ENCODE measurements at places on chromosomes 2 and 18.

DNA sequence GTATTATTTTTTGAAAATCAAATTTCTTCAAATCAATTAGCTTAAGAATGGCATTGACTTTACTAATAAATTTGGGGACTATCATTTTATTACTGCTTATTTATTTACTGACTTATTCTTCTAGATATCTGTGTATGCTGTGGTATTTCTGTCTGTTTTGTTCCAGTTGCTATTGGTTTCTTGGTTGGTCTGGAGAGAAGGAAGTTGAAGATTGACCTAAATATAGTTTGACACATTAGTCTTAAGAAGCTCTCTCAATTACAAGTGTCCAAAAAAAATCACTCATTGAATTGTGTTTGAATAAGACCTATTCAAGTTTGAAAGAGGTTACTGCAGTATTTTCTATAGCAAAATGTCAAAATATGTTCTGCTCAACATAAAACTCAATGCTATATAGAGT is 153.3 kb upstream of the KYNU start:
- no peak for DNase-seq

DNA sequence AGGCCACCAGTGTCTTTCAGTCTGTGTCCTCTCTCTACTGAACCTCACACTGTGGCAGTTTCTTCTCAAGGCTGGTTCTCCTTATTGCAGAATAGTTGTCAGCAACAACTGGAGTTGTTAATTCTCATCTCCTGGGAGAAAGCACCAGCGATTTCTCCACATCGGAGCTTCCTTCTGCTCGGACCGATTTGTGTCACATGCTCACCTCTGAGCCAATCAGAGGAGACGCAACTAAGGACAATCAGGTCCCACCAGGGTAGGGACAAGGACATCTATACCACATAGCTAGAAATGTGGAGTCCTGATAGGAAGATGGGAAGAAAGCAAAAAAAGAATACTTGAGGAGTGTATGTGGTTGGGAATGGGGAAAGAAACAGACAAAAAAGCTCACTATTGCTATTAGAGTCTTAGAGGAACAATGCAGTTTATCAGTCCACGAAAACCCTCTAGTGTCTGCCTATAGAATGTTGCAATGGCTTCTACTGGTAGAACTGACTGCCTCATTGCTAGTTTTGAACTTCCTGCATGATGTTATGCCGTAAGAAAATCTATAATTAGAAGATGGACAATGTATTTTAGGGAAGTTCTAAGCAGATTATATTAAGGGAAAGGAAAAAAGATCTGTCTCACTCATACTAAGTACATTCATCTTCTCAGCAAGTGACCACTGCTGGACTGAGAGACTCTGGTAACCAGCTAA is 169.7 kb downstream of the CDCA7 start:
- no peak for DNase-seq

- DNase-seq, result peak; percentile 65
Observed at GRCh38 chr18:9082711-9083510, 19.6 kb upstream of the NDUFV2 start.

DNA sequence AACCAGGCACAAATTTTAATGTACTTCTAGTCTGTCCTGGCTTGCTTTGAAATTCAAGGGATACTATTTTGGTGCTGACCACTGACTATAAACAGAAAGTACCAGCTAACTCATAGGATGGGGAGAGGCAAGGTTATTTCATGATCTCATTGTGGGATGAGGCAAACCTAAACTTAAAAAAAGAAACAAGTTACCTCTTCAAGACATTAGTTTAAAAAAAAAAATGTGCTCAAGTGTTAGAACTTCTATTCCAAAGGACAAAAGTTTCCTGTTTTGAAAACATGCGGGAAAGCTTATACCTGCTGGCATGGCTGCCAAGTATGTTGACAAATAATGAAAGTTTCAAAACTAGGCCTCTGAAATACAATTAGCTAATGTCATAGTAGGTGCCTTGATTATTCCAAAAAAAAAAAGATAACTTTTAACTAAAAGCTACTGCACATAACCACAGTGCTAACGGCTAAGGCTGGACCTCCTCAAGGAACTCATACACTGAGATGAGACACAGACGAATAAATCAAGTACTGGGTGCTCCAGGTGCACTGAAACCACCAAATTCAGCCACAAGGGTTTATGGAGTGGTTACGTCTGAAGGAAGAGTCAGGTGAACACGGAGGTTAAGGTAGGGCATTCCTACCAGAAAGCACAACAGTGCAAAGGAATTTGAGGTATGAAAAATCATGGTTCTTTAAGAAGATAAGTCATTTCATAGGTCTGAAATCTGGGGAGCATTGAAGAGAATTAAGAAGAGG is 38.1 kb downstream of the TMEM131 start:
- no peak for DNase-seq

GRCh38 chr18:45073556-45073955 is 392.9 kb downstream of the SETBP1 start:
- no peak for DNase-seq

- DNase-seq, result no peak
Observed at GRCh38 chr2:224461391-224461790, 59.5 kb upstream of the FAM124B start.

DNA sequence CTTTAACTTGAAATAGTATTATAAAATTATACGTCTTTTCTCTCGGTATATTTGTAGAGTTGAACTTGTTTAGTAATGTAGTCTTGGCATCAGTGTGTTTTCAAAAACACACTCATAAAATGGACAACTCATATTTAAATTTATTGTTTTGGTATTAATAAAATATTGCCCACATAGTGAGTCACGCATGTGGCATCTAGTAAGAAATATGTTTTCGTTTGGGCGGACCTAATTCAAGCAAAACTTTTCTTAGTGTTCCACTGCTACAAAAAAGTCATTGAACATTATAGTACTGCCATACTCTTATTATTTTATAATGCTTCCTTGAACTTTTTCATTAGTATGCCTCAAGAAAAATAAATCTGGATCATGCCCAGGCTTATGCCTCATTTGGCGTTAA is 31.1 kb upstream of the FAM237A start:
- DNase-seq, result no peak

- DNase-seq, result no peak
Observed at GRCh38 chr2:2828774-2829368, 497.8 kb upstream of the MYT1L start.

GRCh38 chr2:130393318-130393910 is 37.6 kb downstream of the PTPN18 start:
- DNase-seq, result no peak

- DNase-seq, result peak; percentile 60
Observed at GRCh38 chr2:161166538-161167409, 6.5 kb downstream of the TANK start.

- DNase-seq, result no peak
Observed at GRCh38 chr2:237025090-237025865, 60.4 kb upstream of the COPS8 start.

DNA sequence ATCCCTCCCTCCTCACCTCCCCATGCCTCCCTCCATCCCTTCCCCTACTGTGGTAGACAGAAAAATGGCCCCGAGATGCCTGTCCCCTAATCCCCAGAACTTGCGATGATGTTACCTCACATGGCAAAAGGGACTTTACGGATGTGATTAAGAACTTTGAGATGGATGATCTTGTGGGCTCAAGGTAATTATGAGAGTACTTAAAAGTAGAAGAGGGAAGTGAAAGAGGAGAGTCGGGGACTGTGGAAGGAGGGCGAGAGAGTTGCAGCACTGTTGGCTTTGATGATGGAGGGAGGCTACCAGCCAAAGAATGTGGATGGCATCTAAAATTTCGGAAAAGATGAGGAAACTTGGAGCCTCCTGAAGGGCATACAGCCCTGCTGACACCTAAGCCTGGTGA is 66.5 kb downstream of the AGAP1 start:
- no peak for DNase-seq

DNA sequence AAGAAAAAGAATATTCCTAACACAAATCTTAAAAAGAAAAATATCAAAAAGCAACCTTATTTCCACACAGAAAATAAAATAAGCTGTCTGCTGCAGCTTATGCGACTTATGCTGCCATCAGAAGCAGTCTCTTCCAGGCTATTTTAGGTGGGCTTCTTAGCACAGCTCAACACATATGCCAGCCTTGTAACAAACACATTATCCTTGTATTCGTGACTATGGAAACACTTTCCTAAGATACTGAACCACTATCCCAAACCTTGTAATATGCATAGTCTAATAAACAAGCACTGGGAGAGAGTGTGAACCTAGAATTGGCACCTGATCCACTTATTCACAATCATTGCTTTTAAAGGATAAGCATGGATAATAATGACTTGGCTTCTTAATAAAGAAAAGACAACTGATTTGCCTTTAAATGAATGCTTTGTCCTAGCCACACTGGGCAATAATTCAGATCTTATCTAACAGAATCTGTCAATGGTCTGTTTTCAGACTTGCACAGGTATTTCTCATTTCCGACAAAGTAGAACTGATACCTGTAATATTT is 40.0 kb upstream of the RNU4ATAC start:
- no peak for DNase-seq

- no peak for DNase-seq
Observed at GRCh38 chr2:20414806-20415205, 32.1 kb upstream of the RHOB start.

GRCh38 chr2:72989770-72990556 is 72.6 kb downstream of the EMX1 start:
- no peak for DNase-seq

DNA sequence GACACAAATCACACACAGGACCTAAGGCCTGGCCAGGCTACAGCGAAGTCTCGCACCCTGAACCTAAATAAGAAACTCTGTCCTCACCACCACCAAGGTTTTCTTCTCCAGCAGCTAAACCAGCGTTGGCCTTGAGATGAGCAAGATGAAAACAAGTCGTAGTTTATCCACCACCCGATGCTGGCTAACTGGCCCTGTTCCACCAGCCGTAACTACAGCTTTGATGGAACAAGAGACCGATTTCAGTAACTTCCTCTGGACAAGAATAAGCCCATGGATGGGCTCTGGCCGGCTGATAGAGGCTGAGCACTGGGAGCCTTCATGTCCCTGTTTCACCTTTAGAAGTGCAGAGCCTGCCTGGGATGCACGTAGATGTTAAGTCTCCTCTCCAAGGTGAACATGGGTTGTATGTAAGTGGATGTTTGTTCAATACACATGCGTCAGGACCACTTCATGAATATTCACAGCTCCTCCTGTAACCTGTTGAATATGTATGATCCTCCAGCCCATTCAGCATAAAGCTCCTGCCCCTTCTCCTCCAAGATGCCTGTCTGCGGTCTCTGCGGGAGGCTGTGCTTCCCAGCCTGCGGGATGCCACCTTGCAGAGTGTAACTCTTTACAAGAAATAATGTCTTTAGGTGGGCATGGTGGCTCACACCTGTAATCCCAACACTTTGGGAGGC is 24.2 kb downstream of the ADI1 start:
- no peak for DNase-seq

- peak; percentile 70 for DNase-seq
Observed at GRCh38 chr2:195659982-195660890, 3.2 kb downstream of the SLC39A10 start.

- no peak for DNase-seq
Observed at GRCh38 chr2:20190170-20190569, 34.8 kb downstream of the SDC1 start.

DNA sequence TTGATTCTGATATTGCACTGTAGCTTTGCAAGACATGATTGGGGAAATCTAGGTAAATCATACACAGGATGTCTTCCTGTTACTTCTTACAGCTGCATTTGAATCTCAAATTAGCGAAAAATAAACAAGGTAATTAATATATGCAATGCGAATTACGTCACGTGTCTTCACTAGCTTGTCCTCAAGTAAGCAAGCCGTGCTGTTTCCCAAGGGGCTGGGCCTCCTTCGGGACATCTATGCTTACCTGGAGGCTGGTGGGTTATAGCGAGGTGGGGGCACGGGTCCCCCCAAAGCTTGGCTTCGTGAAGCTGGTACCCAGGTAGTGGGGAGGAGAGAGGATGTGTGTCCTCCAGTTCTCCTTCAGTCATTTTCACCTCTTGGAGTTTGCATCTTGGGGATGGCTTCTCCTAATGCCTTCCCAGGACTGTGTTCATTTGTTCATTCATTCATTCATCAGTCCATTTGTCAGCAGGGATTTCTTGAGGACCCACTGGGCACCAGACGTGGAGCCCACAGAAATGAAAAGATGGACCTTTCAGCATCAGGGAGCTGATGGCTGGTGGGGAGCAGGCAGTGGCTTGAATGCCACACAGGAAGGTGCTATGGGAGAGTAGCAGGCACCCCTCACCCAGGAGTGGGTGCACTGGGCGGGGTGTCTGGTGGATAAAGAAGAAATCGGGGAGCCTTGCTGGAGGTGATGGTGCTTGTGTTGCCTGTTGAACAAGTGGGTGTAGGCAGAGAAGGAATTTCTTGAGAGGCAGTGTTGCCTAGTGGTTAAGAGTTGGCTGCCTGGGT is 155.1 kb downstream of the GLI2 start:
- no peak for DNase-seq

DNA sequence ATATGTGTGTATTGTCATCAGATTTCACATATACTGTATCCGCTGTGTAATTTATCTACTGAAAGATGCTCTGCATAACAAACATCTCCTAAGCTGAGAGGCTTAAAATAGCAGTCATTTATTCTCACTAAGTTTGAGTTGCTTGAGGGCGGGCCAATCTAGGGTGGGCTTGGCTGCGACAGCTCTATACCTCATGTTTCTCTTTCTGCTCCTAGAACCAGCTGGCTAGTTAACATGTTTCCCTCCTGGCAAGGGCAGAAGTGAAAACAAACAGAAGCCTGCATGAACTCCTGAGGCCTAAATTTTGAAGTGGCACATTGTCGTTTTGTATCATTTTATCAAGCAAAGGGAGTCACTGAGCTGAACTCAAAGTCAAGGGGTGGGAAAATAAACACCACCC is 585.0 kb upstream of the VRK2 start:
- DNase-seq, result no peak

DNA sequence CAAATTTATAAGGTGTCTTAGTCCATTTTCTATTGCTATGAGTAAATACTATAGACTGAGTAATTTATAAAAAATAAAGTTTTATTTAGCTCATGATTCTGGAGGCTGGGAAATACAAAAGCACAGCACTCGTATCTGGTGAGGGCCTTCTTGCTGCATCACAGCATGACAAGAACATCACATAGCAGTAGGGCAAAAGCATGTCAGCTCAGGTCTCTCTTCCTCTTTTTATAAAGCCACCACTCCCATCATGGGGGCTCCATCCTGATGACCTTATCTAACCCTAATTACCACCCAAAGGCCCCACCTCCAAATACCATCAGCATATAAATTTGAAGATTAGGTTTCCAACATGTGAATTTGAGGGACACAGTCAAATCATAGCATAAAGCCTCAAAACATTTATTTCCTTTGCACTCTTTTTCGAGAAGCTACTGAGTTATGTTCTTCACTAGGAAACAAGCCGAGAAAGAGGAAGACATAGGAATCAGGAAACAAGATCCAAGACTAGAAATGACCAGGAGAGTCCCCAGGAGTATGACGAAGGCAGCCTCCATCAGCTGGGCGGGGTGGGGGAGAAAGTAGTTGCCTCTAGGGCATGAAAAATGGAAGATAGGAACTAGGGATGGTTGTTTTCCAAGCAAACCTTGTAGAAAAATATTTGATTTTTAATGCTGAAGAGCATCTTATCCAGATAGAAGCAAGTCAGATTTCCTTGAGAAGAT is 24.1 kb upstream of the NABP1 start:
- DNase-seq, result no peak

Measured in central memory CD4-positive, alpha-beta T cell (primary cell).